ENCODE measurements at places on chromosomes 5 and 9. TPM values are rescaled to one million over a fixed set of nuclear protein-coding genes. Genes with fewer than 3 reads are reported as not detected.

NIM1K gene
- 3.5 TPM for total RNA-seq

SPIN1 gene
- total RNA-seq, result 29.2 TPM

TEX48 gene
- not detected for total RNA-seq

MLLT3 gene
- total RNA-seq, result 48.7 TPM

FGFR4 gene
- total RNA-seq, result 4.1 TPM

ADAMTS16 gene
- total RNA-seq, result not detected

PCDHGA7 gene
- 29.0 TPM for total RNA-seq

PCDHGA5 gene
- 2.3 TPM for total RNA-seq

LCP2 gene
- 17.4 TPM for total RNA-seq

CBY3 gene
- total RNA-seq, result not detected

NFIL3 gene
- 8.0 TPM for total RNA-seq

TPPP gene
- 5.2 TPM for total RNA-seq

RICTOR gene
- total RNA-seq, result 125 TPM

SLC1A1 gene
- total RNA-seq, result 4.9 TPM

SHISAL2B gene
- total RNA-seq, result not detected

LCN9 gene
- not detected for total RNA-seq

- DNase-seq, result no peak
Observed at GRCh38 chr5:163978897-163979296, 473.5 kb downstream of the MAT2B start.

GRCh38 chr5:151126199-151126645 lies 31.4 kb downstream of the ANXA6 start:
- peak; percentile 82 for DNase-seq

GRCh38 chr5:77083088-77083487 lies 4.0 kb downstream of the ZBED3 start:
- no peak for DNase-seq

DNA sequence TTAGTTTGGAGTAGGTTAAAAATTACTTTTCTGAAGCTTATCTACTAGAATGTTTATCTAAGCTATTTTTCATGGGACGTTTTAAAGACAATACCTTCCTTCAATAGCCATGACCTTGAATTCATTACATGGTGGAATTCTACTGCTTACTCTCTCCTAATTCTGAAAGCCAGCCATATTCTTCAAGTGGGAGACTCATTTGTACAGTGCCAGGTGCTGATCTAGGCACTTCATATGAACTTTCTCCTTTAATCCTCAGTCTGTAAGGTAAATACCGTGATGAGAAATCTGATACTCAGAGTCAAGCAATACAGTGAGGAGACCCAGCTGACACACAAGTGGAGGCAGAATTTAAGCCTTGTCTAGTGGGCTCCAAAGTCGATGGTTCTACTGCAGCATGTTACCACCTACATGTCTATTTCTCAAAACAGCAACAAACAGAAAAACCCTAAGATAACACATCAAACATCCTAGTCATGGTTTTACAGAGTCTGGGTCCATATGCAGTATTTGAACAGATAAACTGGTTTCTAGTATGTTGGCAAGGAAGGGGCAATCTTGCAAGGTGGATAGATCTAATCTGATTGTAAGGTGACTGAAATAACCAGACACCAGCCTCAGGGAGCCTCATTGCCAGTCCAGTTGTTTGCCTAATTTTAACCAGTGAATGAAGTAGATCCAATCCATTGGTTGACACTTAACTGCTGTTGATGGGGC lies 243.7 kb downstream of the PIK3R1 start:
- no peak for DNase-seq

- DNase-seq, result no peak
Observed at GRCh38 chr9:137988701-137989100, 111.1 kb downstream of the CACNA1B start.

- DNase-seq, result no peak
Observed at GRCh38 chr5:36648426-36648825, 42.0 kb downstream of the SLC1A3 start.

DNA sequence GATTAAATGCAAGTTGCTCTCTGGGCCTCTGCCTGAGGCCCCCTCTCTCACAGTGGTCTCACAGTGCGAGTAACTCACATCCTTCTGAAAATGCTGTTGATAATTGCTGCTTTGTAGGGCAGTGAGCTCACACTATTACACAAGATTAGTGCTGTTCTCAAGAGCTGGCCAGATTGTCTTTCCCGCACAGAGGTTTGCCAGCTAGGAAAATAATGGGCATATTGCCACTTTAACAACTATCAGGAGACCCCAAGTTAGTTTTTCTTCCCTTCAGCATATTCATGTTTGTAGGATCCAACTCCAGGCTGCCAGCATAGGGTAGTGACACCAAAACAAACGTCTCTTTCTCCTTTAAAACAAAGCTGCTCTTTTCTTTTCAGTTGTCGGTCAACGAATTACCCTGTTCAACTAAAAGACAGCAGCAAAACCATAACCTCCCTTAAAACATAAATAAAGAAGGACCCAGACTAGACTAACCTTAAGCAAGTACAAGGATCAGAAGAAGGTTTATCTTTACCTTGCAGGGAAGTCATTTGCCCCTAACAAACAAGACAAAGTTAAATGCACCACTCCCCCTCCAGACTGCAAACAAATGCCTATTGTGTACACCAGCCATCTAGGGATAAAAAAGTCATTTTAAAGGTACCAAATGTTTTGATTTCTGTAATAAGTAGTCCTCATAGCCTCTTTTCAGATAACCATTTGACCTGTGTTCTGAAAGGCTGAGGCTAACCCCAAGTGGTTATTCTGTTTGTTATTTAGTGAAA lies 91.4 kb downstream of the VCAN start:
- peak; percentile 57 for DNase-seq

DNA sequence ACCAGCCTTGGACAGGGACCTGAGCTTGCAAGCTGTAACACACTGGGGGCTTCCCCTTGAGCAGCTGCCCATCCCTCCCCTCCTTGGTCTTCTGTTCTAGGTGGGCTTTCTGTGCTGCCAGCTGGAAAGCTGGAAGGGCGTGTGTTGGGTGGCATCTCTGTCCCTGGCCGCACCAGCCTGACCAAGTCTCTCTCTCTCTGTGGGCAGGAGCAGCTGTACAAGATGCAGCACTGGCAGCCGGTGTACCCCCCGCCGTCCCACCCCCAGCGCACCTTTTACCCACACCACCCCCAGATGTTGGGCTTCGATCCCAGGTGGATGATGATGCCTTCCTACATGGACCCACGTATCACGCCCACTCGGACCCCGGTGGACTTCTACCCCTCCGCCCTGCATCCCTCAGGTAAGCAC lies 32.1 kb upstream of the POMT1 start:
- DNase-seq, result no peak

DNA sequence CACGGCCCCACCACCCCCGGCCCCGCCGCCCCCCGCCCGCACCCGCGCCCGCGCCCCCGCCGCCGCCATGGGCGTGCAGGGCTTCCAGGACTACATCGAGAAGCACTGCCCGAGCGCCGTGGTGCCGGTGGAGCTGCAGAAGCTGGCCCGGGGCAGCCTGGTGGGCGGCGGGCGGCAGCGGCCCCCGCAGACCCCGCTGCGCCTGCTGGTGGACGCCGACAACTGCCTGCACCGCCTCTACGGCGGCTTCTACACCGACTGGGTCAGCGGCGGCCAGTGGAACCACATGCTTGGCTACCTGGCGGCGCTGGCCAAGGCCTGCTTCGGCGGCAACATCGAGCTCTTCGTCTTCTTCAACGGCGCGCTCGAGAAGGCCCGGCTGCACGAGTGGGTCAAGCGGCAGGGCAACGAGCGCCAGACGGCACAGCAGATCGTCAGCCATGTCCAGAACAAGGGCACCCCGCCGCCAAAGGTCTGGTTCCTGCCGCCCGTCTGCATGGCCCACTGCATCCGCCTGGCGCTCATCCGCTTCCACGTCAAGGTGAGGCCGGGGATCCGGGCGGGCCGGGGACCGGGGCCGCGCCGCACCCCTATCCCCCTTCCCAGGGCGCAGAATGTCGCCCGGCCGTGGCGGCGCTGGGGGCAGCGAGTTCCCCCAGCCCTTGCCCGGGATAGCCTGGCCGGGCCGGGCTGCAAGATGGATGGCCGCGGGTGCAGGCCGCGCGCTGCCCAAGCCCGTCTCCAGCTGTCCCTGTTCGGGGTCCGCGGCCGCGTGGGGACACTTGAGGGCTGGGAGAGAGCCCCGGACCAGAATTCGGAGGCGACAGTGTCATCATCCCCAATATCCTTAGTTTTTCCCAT lies 594 bp downstream of the FAM120A start:
- DNase-seq, result peak; percentile 58

DNA sequence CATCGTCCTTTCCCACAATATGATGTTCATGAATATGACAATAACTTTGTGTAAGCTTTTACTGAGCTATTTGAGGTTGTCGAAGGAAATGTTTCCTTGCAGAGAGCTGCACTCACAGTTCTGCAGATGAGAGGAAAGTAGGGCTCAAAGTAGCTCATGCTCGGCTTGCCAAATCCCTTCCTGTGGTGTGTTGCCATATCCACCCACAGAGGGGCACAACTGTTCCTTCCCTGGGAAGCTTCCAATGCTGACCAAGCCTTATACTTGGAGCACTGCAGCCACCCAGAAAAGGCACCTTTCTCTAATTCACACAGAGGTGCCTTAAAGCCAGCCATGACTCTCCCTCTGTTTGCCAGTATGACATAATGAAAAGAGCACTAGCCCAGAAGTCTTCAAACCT lies 390.3 kb downstream of the CAAP1 start:
- DNase-seq, result no peak

DNA sequence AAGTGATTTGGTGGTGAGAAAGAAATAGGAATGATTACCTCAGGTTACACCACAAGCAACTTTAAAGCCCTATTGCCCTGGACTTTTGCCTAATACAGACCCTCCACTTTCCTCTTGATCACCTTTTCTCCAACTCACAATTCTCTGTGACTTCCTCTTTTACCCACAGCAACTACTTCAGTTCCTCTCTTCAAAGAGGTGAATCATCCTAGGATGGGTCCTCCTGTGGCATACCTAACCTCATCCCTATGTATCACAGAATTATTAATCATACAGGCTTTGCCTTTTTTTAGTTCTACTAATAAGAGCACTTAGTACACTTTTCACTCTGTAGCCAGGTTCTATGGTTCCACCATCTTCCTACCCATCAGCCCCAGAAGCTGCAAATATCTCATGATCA lies 19.6 kb upstream of the INSL6 start:
- DNase-seq, result no peak

DNA sequence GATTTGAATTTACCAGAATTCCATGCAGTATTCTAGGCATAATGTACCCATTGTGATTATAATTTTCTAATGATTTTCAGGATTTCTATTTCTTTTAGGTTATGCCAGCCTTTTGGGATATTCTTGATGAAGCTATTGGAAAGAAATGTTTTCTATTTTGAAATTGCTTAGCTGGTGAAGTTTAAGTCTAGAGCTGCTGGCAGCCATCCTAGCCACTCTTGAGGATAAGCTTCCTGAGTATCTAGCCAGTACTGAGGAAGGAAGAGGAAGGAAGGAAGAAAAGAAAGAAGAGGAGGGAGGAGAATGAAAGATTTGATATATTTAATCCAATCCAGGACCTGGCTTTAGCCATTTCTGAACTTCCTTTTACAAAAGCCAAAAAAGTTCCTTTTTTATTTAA lies 142.1 kb upstream of the DAB2 start:
- DNase-seq, result no peak

GRCh38 chr5:163809473-163809872 lies 304.1 kb downstream of the MAT2B start:
- DNase-seq, result no peak

- no peak for DNase-seq
Observed at GRCh38 chr5:126455728-126456127, 32.5 kb downstream of the GRAMD2B start.

DNA sequence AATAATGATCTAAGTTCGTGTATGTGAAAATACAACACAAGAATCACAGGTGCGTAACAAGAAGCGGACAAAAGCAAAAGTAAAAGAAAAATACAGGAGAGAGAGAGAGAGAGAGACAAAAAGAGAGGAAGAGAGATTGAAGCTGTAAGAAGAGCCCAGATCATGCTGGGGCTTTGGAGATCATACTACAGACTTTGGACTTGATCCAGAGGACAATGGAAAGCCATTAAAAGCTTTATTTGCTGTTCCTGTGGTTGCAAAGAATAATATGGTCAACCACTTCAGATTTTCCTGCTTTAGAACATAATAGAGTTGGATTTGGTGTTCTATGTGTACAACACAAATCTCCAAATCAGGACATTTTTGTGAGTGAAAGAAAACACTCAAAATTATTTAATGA lies 561.4 kb downstream of the CAAP1 start:
- DNase-seq, result no peak

DNA sequence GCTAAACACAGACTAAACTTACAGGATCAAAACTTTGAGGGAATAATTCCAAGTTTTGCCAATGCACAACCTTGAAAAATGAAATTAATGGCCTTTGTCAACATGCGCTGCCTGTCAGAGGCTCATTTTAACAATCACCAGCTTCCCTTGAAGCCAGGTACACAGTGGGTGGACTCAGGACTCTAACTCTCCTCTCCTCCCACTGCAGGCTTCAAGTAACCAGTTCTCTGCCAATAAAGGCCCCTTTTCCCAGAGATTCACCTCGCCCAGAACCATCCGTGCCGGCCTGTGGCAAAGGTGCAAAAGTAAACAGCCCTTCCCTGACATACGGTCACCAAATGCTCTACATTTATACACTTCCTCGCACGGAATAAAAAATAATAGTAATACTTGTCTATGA lies 18.4 kb upstream of the FBP2 start:
- peak; percentile 60 for DNase-seq

DNA sequence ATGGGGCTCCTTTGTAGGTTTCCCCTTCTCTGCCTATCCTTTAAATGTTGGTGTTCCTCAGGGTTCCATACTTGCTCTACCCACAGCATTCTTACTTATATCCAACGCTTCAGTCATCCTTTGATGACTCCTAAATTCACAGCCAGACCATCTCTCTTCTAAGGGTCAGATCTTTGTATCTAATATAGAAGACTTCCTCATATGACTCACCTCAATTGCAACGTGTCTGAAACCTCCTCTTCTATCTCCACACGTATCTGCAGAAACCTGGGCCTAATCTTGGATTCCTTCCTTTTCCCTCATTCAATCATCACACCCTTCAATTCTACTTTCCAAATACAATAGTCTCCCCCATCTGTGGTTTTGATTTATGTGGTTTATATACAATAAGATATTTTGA lies 68.3 kb downstream of the HMGCR start:
- no peak for DNase-seq

DNA sequence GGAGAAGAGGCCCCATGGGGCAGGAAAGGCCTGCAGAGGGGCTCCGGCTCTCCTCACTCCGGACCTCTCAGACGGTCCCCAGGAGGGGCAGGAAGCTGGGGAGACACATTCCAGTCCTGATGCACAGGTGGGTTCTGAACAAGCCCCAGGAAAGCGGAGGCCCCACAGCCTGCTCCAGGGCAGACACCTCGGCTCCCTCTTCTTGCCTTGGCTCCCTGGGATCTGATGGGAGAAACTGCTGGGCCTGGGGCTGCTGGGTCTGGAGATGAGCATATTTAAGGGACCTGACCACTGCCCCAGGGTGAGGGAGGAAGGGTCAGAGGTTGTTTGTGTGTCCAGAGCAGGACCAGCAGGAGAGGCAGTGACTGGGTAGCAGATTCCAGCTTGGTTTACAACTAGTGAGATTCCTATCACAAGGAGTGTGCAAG lies 1.2 kb downstream of the CORO2A start:
- no peak for DNase-seq

Data from stomach (tissue), 19 donors.